T-helper 2 cell (primary cell): ENCODE measurements at places on chromosomes 5 and 9.

DNA sequence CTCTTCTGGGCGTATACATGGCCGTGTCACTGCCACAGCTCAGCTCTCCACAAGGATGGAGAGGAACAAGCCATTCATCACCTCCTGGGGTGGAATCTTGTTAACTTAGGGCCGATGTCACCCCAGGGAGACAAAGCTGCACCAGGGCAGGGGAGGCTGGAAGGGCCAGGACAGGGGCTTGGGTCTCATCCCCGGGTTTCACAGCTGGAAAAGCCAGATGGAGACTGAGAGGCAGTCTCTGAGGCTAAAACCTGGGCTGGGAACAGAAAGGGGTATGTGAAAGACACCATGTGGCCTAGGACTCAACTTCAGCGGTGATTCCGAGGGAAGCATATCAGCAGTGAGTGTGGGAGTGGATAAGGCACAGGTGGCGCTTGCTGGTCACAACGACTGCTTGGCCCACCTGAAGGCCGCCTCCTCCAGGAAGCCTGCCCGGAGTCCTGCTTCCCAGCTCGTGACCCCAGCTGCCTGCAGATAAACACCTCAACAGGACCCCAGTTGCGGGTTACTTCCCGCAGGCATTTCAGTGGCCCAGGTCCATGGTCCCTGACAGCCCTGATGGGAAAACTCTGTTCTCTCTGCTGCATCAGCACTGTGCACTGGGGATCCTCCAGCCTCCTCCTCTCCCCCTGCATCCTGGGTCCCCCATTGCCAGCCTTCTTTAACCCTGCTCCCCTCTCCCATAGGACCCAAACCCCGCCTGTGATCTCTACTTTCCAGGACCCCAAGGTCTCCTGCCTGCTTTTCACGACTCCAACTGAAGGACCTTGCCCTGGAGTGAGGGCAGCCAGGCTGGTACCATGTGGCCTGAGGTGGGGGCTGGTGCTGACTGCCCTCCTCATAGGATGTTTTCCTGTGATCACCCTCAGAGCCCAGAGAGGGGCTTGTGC is 51.7 kb upstream of the FCN1 start:
- DNase-seq, result no peak

GRCh38 chr5:147346006-147346561 is 111.3 kb downstream of the STK32A start:
- no peak for DNase-seq

DNA sequence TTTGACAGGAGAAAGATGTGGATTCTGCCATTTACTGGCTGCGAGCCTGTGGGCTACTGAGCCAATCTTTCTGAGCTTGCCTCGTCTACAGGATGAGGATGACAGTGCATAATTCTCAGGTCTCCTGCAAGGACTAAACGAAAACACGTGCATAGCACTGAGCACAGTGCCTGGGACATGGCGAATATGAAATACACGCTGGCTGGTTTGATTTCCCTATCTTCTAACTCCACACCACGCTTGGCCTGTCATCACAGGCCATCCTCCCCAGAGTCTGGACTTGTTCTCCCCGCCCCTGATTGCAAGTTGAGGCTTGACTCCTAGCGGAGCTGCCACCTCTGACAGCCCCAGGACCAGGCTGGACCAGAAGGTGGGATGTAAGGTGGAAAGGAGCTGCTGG is 37.9 kb downstream of the ARPC5L start:
- DNase-seq, result no peak

- no peak for DNase-seq
Observed at GRCh38 chr5:151125421-151125820, 32.2 kb downstream of the ANXA6 start.

DNA sequence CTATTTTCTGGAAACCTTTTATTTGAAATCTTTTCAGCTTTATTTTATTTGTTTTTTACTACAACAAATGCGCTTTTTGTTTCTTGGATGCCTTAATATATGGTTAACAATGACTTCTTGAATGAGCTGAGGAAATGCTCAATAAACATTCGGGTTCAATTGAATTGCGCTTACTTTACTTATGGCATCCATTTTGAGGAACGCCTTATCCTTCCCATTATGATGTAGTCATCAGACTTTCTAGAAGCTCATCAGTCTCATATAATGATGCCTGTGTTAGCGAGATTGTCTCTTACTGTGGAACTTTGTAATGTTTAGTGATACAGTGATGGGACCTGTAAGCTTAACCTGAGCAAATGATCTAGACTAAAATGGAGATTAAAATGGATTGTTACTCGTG is 916 bp downstream of the SHLD3 start:
- no peak for DNase-seq

GRCh38 chr5:139597134-139597533 is 36.0 kb downstream of the UBE2D2 start:
- DNase-seq, result no peak

DNA sequence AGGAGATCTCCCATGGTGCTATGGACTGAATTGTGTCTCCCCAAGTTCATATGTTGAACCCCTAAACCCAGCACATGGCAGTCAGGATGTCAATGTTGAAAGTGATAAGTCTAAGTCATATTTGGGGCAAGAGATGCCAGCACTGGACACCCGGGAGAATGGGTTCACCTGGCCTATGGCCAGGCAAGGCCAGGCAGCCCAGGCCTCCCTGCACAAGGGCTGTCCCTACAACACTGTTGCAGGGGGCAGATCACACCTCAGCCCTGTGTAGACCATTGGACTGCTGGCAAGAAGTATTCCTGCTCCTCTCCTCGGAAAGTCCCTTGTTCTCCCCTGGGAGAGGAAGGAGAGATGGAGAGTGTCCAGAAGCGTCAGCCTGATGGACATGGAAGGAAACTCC is 240.5 kb downstream of the GADD45G start:
- no peak for DNase-seq

GRCh38 chr5:90477621-90478215 is 3.1 kb downstream of the POLR3G start:
- no peak for DNase-seq

DNA sequence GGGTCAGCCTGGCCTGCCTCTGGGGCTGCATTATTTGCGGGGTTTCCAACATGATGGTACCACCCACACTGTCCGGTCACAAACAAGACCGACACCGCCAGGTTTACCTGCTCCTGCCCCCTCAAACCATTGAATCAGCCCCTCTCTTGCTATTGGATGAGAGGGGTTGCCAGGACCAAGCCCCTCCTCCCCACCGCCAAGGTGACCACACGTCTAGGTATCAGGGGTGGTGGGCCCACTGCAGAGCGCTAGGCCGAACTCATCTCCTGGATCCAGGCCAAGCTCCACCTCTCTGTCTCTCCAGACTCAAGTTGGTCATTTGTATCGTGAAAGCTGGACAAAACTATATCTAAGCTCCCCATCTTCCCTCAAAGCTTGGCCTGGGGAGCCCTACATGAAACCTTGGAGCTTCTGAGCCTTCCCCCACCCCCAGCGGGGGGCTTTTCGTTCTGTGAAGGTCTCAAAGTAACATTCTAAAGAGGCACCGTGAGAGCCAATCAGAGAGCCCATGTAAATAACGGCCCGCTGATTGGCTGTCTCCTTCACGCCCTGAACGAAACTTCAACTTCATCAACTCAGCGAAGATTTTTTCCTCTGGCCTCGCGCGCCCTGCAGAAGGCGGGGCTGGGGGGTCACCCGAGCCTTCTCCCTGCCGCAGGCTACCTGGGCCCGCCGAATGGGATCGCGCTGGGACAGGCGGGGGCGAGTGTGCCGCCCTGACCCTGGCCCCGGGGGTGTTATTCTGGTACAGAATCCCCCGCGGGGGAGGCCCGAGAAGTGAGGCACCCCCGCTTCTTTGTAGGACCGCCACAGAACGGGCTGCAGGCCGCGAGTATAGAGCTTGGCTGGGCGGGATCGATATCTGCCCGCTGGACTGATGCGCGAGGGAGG is 49.6 kb upstream of the PSD2 start:
- DNase-seq, result peak; percentile 13

- peak; percentile 23 for DNase-seq
Observed at GRCh38 chr9:123322273-123323195, 33.5 kb upstream of the CRB2 start.

- no peak for DNase-seq
Observed at GRCh38 chr9:98865284-98865875, 57.9 kb downstream of the GALNT12 start.

- no peak for DNase-seq
Observed at GRCh38 chr9:69411246-69411645, 86.2 kb downstream of the ENTREP1 start.

GRCh38 chr9:87322840-87323635 is 174.6 kb upstream of the DAPK1 start:
- no peak for DNase-seq

DNA sequence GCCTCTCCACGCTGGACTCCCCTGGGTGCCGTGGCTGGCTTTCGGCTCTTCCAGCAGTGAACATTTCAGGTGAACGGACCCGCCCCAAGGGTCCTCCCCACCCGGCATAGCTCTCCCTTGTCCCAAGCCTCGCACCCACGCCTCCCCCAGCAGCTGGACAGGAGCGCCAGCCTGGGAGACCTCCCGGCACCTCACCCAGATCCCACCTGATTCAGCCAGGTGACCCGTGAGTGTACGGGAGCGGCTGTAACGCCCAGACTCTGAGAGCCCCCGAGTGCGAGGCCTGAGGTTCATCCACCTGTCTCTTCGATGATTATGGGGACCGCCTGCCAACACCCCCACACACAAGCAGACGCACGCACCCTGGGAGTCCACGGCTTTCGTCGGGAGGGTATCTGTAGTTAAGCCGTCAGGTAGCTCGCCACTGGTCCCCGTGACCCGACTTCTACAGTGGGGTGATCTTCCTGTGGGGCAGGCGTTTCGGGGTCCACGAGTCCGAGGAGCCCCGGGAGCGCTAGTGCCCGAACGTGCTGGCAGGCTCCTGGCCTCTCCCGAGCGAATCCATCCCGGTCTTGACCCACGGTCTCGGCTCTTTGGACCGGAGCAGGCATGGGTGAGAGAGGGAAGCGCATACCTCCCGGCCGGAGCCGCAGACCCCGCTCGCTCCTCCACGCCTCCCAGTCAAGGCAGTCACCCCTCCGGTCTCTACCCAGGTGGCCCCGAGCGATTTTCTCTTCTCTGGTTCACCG is 14.9 kb downstream of the TRIM7 start:
- DNase-seq, result no peak

GRCh38 chr9:86481466-86481865 is 127.3 kb upstream of the TUT7 start:
- DNase-seq, result no peak

GRCh38 chr5:98360548-98360947 is 412.9 kb upstream of the RGMB start:
- DNase-seq, result no peak

DNA sequence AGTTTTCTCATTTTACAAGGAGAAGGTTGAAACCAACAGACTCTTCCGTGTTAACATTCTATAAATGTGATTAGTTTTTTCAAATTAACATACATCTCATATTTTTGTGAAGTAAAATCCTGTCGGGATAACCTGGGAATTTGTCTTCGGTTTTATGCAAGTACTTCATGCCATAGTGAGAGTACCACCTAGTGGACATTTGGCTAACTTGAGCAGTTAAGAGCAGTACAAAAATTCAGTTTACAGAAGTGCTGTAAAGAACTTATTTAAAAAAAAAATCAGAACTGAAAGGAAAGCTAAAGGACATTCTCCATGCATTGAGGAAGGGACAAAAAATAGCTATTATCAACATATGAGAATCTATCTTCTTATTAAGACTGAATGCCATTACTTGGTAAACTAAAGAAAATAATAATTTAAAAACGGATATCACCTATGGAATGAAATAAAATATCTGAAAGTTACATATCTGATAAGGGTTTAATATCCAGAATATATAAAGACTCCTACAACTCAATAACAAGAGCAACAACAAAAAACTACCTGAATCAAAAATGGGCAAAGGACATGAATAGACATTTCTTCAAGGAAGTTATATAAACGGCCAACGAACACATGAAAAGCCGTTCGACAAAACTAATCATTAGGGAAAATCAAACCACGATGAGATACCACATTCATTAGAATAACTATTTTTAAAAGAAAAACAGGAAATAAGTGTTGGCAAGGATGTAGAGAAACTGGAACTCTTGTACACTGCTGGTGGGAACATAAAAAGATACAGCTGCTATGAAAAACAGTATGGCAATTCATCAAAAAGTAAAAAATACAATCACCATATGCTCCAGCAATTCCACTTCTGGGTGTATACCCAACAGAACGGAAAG is 117.0 kb upstream of the GNA14 start:
- no peak for DNase-seq

DNA sequence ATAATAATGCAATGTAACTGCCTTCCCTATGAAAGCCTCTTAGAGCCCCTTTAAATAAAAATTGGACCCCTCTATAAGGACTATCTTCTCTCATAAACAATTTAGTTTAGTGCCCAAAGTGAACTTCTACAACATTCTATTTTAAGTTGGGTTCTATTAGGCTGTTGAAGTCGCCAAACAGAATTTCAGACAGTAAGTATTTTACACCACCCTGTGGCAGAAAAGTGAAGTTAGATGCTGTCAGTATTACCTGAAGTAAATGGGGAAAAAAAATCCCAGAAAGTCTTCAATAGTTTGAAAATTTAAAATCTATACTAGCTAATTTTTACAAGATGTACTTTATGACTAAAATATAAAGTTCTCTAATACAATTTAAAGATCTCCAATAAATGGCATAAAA is 29.5 kb downstream of the CAAP1 start:
- no peak for DNase-seq

DNA sequence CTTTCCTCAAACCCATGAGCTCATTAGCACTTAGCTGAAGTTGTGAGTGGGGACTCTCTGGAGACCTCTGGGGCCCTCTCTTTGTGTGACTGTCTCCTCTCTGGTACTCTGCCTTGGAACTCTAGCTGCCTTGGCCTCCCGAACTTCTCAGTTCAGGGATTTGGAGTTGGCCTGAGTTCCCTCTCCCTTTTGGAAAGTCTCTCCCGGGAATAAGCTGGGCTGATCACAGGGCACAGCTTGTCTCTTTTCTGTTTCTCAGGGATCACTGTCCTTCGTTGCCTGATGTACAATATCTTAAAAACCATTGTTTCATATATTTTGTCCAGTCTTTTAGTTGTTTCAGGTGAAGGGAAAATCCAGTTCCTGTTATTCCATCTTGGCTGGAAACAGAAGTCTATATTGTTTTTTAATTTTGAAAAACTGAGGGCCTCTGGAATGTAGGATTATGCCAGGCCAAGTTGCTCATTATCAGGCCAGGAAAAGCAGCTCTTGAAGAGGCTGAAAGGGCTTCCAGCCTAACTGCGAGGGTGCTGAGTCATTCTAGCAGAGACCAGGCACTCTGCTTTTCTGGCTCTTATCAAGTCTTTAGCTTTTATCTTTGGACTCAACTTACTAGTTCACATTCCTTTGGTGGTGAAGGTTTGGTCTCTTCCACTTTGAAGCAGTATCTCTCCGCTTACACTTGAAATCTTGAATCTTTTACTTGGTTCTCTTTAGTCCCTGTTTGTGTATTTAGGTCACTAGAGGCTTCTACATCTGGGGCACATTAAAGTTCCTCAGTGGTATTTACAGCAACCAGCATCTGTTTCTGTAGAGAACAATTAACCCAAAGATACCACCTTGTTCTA is 8.4 kb upstream of the RGS3 start:
- no peak for DNase-seq

- no peak for DNase-seq
Observed at GRCh38 chr9:122988920-122989621, 44.4 kb upstream of the GPR21 start.

DNA sequence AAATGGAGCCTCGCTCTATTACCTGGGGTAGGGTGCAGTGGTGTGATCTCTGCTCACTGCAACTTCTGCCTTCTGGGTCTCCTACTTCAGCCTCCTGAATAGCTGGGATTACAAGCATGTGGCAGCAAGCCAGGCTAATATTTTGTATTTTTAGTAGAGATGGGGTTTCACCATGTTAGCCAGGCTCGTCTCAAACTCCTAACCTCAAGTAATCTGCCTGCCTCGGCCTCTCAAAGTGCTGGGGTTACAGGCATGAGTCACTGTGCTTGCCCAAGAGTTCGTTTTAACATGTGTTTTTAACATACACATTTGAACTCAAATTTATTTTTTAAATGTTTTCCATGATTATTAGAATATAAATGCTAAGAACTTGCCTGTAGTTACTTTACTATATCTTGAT is 34.2 kb downstream of the MARCHF6 start:
- no peak for DNase-seq
